Activated CD4-positive, alpha-beta T cell treated with anti-CD3 and anti-CD28 coated beads, Interleukin-2, amount 50 U/mL, for 1 hour (primary cell): ENCODE measurements at places on chromosomes 5 and 9.

GRCh38 chr9:100428871-100429654 lies 2.1 kb downstream of the MSANTD3 start:
- DNase-seq = no peak

DNA sequence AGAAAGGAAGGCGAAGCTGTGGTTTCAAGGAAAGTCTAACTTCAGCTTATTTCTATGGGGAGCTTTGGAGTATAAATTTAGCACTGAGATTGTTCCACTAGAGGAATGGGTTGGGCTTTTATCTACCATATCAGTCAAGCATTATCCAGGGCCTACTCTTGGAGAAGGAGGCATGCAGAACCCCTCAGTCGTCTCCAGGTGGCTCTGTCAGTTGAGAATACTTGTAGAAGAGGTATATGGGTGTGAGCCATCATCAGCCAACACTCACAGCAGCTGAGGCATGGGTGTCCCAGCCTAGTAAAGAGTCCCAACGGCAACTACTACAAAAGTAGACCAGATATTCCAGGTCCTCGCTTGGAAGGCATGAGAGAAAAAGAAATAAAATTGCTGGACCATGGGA lies 548.5 kb upstream of the GRAMD2B start:
- DNase-seq = no peak

DNA sequence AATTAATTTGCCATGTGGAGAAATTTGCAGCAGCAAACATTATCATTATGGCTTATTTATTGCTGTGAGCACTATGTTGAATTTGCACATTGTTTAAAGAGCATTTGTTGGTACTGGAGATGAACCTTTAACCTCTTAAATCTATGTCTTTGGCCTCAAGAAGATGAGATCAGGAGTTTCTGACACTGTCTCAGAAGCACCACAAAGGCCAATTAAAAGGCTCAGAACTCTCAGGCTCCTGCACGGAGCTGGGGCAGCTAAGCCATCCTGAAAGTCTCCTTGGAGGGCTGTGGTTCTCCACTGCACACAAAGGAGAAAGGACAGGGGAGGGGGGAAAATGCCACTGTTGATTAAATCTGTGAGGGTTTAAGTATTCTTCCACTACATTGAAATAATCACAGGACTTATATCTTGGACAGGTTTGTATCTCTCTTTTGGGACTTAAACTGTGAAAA lies 33.1 kb downstream of the ZNF366 start:
- no peak for DNase-seq

- DNase-seq = no peak
These were observed 975 bp upstream of the NXNL2 start for GRCh38 chr9:88533951-88534455.
